ENCODE measurements at places on chromosomes 11 and 22.

GRCh38 chr11:120694726-120695125 lies 183.2 kb downstream of the GRIK4 start:
- no peak for DNase-seq

GRCh38 chr11:119195680-119196079 lies 10.4 kb downstream of the NHERF4 start:
- no peak for DNase-seq

GRCh38 chr11:2687223-2687530 lies 12.6 kb downstream of the KCNQ1OT1 start:
- DNase-seq = no peak

GRCh38 chr11:132590986-132591385 lies 941.3 kb downstream of the OPCML start:
- DNase-seq = no peak

- peak; percentile 24 for DNase-seq
These were observed 1151.2 kb upstream of the CCDC90B start for GRCh38 chr11:84437071-84437980.

- peak; percentile 42 for DNase-seq
These were observed at the start of gene PARVA for GRCh38 chr11:12377106-12377823. Gene PARVA (plus strand): TSS chr11:12377571. CDS start chr11:12377648, 77 bp downstream.

DNA sequence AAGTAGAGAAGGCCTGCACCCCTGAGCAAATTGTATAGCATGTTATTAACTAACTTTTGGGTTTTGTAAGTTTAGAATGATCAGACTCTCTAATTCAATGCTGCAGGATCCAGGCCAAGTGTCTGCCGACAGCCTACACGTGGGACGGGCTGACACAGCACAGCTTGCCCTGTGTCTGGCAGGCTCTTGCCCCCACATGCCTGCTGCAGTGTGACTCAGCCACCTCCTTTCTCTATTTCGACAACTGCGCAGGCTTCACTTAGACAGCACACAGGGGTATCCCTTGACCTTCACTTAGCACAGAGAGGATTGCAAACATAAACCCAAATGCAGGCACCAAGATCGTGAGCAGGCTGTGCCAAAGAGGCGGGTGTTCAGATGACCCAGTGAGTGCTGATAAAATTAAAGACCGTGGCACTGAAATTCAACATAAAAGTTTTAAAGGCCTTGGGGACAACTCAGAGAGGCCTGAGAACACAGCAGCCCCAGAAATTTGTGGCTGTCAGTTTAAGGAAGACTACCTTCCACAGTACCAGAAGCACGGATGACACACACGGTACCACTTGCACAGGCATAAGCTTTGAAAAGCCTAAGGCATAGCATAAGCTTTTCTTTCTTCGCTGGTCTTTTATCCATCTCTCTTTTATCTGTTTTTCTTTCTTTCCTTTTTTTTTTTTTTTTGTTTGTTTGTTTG lies 37.8 kb downstream of the SCN3B start:
- no peak for DNase-seq

DNA sequence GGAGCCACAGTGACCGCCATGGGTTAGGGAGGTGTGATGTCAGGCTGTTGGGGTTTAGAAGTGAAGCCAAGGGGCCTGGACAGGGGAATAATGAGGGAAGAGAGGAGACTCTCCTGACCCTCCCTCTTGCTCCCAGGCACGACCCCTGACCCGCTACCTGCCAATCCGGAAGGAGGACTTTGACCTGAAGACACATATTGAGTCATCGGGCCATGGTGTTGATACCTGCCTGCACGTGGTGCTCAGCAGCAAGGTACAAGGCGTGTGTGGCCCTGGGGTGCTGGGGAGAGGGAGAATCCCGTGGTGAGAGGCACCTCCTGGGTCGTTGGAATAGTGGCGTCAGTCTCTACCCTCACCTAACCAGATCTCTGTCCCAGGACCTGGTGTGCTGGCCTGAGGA lies 29.5 kb downstream of the TREH start:
- no peak for DNase-seq
